NCI-H1105 (cell line): ENCODE measurements at places on chromosomes 1 and 21.

- peak; percentile 13 for DNase-seq
These were observed 54.3 kb upstream of the HNRNPU start for GRCh38 chr1:244918421-244919319.

DNA sequence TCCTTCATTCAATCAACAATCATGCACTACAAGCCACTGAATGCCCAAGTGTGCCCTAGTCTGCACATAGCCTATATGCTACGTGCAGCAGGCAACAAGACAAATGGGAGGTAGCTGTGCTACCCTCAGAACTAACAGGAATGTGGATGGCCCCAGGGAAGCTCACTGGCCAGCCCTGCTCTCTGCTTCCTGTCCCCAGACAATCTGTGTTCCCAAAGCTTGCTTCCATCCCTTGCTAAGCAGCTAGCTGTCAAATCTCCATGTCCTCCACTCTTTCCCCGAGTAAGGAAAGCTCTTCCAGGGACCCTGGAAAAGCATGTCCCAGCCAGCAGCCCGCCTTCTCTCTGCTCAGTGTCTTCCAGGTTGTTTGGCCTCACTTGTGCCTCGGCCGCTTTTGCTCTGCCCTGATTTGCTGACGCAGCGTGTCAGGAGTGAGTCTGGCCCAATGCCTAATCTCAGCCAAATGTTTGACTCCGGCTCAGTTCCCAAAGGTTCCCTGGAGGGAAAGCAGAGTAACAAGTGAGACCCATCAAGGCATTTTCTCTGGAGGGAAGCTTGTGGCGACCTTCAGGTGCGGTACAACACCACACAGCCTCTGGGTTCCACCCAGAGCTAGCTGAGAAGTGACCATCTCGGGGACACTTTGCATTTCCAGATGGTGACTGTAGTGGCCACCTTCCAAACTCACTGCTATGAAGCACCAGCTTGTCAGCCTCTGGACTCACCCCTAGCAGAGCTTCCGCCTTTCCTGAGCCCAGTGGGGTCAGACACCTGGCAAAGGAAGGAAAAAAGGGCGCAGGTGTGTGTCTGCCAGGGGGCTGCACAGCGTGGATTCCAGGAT lies 243.4 kb downstream of the RHOU start:
- no peak for DNase-seq

DNA sequence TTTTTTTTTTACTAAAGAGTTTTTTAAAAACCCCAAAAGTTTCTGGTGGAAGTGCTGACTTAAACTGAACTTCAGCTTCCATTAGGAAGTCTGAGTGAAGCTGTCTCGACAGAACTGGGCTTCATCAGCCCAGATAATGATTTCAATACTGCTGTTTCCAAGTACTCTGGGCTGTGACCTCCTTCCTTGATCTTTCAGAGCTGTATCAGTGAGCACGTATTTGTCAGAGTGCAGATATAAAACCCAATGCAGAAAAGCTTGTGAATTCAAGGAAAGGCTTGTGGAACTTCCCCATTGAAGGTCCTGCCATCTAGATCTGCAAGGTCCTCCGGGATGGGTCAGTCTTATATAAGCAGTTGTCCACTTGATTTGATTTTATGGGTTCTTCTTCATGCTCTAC lies 50.1 kb upstream of the RGS21 start:
- DNase-seq = no peak

DNA sequence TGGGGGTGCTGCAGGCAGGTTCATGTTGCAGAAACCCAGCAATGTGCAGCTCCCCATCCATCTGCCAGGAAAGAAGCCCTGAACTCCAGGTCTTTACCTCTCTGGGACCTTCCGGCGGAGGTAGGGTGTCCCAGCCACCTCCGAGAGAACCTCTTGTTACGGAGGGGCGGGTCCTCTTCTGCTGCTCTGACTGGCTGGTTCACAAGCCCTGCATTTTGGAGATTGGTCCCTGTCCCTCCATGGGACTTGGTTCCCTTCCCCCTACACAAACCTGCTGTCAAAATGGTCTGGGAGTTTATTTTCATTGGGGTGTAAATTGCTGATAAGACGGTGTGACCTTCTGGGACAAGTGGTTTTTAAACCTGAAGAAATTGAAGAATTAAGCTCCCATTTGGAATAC lies 8.0 kb upstream of the CELSR2 start:
- no peak for DNase-seq

DNA sequence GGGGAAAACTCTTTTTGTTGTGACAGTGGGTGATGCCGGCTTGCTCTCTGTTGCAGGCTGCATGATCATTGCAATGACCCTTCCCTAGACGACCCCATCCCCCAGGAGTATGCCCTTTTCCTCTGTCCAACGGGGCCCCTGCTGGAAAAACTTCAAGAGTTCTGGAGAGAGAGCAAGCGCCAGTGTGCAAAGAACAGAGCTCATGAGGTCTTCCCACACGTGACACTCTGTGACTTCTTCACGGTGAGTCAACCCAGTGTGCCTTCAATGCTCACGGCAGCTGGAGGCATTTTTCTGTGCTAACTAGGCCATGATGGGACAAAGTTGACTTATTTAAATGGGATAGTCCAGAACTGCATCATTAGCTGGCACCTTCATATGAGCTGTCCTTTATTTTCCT lies 5.7 kb downstream of the UBASH3A start:
- no peak for DNase-seq

DNA sequence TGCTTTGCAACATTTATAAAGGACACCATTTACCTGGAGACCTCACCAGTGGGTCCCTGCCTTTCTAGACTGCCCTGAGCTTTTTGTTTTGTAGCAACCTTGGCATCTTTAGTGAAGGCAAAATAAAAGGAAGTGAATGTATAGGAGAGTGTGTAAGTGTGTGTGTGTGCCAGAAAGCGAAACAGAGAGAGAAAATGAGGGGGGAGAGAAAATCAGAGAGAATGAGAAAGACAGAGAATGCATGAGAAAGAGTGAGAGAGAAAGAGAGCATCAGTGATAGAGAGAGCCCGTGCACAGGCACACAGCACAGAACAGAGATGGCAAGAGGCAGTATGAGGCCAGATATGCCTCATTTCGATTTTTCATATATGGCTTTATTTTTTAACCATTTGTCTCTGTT lies 57.5 kb downstream of the HSD3B1 start:
- no peak for DNase-seq

DNA sequence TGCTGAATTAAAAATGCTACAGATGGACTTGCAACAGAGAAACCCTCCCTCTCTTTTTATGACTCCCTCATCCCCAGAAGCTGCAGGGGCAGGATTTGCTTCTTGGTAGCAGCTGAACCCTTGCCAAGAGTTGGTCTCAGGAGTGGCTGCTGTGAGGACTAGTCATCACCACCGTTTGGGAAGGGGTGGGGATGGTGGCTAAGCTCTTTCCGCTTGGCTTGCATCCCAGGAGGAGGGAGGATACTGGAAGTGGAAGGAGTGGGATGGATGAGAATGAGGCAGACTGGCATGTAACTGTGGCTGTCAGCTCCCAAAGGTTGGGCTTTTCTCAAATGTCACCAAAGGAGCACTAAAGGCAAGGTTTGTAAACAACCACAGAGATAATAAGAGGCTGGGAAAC lies 50.8 kb upstream of the COL24A1 start:
- peak; percentile 63 for DNase-seq

- DNase-seq = peak; percentile 3
These were observed 167.2 kb upstream of the ATP1B1 start for GRCh38 chr1:168939110-168939946.

DNA sequence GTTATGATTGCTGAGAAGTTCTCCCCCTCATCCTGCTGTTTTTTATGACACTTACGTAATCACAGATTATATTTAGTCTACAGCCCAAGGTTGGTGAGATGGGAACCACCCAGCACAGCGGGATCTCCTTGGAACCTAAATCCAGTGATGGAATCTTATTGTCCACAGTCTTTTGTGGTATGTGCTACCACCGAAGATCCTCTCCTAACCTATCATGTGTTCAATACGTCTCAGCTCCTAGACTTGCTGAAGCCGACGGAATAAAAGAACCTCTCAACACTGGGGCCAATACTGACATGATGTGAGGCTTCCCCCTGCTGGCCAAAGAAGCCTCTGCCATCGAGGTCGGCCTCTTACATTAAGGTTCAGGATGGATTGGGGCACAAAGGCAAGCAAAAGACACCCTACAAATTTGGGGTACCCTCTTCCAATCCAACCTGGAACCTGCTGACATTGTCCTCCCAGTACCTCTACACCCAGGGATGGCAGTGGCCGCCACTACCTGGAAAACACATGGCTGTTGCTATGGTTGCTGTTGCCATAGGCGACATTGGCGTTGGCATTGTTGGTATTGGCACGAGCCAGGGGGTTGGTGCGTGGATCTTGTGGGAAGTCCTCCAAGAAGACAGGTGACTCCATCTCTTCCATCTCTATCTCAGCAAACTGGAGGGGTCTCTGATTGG lies 19.4 kb upstream of the KIF21B start:
- peak; percentile 70 for DNase-seq

DNA sequence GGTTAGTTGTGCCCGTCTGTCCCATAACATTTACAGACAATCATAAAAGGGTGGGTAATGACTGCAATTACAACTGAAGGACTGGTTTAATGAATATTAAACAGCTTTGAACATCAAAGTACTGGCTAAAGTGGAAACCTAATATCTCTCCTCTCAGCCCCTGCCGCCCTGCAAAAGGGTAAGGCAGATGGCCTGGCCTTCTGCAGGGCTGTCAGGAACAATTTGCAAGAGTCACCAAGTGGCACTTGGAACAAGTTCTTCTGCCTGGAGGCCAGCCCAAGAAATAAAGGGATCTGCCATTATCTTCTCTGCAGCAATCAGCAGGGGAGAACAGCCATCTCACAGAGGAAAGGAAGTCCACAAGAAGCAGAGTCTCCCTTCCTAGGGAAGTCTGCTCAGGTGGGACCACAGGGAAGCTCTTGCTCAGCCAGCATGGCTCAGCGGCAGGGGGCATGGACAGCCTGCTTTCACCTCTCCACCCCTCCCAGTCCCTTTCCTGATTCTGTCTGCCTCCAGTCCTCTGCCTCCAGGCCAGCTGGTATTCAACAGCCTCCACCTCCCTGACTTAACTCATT lies 96.1 kb downstream of the TRABD2B start:
- DNase-seq = peak; percentile 94

DNA sequence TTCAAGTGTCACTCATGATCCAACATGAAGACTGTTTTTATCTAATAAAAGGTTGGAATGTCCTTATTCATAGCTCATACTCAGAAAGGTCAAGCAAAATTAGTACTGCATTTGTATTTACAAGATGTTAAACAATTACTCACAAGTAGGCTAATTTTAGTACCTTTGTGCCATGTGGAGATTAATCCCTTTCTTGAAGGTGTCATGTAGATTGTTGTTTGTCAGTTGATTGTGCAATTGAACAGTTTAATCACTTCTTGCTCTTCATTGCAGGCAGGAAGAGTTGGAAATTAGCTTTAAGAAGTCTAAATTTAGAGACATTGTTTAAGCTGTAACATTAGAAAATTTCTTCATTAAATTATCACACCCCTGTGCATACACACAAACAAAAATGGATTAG lies 847.1 kb downstream of the KCNT2 start:
- no peak for DNase-seq

DNA sequence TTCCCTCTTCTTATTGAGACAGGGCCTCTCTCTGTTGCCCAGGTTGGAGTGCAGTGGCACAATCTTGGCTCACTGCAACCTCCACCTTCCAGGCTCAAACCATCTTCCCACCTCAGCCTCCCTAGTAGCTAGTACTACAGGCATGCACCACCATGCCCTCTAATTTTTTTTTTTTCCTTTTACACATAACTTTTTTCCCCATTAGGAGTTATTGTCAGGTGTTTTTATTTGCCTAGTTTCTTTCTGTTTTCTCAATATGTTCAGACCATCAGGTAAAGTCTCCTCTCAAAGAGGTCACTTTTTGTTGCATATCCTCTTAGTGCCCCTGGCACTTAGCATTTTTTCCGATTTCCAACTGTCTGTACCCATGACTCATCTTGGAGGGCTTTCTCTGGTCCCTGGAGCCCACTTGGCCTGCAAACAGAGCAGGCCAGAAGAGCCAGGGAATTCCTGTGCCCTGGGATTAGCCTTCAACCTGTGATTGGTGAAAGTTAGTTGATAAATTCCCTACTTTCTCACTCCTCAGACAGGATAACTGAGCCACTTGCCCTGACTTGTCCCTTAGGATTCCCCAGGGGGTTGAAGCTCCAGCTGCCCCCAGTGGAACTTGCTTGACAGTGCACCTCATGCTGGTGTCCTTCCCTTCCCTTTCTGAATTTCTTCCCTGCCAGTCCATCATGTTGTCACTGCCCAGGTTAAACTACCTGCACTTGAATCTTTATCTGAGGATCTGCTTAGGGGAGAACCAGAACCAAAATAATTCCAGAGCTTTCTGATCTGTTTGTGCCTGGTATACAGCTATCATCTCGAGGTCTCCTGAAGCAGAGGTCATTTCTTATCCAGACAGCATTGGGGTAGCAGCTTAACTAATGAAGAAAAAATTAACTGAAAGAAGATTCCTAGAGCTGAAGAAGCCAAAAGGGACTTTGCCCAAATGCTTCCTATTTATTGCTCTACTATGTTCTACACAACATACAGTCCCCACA lies 2.4 kb downstream of the NTPCR start:
- peak; percentile 11 for DNase-seq
